ENCODE measurements at places on chromosomes 12 and 14.

- peak; percentile 38 for DNase-seq
These were observed 33.7 kb upstream of the PYGL start for GRCh38 chr14:50977863-50978528.

- no peak for DNase-seq
These were observed 28.5 kb downstream of the TRAFD1 start for GRCh38 chr12:112153893-112154219.

GRCh38 chr12:81381951-81382350, 304.1 kb downstream of the ACSS3 start:
- DNase-seq = no peak

DNA sequence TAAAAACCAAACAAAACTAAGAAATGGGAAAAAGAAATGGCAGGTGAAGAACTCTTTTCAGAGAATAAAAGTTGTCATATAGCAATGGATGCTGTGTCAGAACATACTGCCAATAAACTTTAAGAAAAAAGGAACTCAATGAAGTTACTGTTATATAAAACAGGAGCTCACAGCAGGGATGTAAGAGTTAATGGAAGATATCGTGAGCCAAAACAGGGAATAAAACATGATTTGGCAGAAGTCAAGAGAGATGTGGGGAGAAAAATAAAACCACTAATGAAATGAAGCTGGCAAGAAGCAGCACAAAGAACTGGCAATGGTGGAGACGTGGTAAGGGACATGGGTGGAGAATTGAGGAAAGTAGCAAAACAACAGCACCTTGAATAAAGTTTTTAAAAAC, 61.0 kb downstream of the TAOK3 start:
- no peak for DNase-seq

DNA sequence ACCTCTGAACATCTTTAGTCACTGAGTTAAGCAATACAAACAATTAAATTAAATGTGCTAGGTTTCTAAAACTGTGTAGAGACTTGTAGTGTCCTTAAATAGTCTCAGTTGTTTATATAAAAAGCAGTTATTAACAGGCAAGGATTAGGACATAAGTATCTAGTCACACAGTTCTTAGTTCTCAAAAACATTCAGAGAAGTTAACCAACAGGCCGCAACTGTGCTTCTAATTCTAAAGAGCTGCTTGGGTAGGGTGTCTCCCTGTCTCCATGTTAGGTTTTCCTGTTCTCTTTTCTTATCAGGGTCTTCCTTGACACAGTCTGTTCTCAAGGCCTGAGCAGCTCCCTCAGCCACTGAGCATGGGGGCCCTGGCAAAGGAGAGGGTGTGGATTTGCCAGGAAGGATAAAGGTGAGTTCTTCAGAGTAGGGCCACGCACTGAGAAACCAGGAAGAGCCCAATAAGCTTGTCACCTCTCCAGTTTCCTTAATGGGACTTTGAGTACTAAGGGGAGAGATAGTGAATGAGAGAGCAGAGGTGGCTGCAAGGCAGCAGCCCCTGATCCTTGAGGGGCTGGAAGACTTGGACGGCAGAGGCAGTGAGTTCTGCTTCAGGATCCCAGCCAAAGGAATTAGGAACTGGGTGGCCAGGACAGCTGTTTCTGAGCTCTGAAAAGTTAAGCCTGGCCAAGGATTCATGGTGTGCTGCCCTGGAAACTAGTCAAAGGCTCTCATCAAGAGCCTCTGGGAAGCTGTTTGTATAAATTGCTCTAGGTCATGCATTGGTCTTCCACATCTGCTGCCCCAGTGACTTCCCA, 177.3 kb downstream of the MYRFL start:
- no peak for DNase-seq

GRCh38 chr12:31896514-31897039, 62.6 kb upstream of the RESF1 start:
- no peak for DNase-seq

DNA sequence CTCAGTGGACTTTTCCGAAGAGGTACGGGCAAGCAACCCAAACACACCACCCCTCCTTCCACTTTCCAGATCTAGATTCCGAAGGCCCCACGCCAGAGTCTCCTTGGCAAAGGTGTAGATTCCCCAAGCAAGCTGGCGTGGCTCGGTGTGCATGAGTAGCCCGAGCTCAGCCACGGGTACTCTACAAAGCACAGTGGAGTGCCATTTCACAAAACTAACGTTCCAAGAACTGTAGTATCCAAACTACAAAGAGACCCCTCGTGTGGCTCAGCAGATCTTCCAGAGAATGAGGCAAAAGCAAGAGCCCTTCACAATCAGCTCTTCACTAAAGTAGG, 72.1 kb downstream of the FOXN3 start:
- no peak for DNase-seq

- no peak for DNase-seq
These were observed 812 bp downstream of the NABP2 start for GRCh38 chr12:56224954-56225353.

- no peak for DNase-seq
These were observed 6.4 kb upstream of the TC2N start for GRCh38 chr14:91873471-91874415.

DNA sequence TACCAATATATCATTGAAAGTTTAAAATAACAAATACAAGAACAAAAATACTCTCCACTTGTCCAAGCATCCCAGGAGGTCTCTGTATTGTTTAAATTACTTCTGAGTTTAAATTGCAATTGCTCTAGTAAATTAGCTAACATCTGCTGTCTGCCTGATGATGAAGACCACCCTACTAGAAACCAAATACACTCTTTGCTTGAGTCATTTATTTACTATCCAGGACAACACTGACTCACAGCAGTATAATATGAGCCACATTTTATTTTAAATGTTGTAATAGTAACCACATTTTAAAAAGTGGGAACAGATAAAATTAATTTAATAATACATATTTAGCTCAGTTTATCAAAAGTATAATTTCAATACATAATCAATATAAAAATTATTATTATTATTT, 62.9 kb upstream of the EEA1 start:
- DNase-seq = no peak

- no peak for DNase-seq
These were observed 212.8 kb upstream of the KITLG start for GRCh38 chr12:88793096-88793495.

GRCh38 chr12:46266869-46267574, 1.8 kb downstream of the SLC38A1 start:
- peak; percentile 21 for DNase-seq

DNA sequence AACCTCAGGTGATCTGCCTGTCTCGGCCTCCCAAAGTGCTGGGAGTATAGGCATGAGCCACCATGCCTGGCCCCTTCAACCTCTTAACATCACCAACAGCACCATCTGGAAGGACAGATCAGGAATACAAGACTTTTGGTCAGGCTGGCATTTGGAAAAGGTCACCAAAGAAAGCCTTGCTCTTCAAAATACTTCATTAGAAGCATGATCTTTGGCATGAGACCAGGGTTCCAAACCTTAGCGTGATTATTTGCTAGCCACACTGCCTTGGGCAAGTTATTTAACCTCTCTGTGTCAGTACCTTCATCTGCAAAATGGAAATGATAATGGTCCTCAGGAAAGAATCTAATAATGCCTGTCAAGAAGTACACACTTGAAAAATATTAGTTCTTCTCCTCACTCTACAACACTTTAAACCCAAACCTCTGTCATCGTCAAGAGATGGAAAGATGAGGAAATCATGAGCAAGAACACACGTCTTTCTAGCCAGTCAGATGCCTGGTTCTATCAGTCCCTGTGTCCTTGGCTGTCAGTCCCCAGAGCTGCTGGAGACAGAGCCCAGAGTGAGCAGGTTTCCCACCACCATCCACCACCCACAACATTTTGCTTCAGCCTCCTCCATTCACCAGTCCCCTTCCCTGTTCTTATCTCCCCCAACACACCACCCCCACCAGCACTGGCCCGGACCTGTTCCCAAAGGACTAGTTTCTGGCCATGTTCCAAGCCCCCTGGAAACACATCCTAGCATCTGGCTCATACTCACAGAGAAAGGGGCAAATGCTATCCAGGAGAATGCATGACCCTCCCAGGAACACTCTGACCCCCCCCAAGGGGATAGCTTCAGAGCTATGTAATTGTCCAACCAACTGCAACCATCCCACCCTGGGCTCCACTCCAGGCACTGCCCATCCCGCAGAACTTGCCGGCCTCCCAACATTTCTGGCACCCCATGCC, 2.0 kb downstream of the ADCY6 start:
- no peak for DNase-seq

GRCh38 chr14:72792051-72792788, 101.7 kb downstream of the DPF3 start:
- no peak for DNase-seq

DNA sequence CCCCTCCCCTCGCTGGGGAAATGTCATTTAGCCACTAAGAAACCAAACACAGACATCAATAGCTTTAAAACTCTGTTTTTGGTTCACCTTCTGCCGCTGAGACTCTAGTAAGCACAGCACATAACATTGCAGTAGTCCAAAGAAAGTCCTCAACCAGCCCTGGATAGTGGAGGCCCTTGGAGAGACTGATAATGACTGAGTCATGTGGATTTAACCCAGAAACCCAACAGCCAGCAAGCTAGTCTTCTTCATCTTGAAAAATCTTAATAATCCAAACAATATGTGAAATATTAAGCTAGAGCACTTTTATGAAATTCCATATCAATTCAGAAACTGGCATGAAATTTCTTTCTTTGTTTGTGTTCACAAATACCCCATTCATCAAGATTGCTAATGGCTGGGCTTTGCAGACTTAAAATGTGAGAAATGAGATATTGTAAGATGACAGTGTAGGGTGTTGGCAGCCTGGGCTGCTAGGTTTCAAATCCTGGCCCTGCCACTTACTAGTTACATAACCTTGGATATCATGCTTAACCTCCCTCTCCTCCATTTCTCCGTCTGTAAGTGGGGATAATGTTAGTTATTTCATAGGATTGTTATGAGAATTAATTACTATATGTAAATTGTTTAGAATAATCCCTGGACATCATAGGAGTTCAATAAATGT, 40.1 kb downstream of the RERG start:
- no peak for DNase-seq

DNA sequence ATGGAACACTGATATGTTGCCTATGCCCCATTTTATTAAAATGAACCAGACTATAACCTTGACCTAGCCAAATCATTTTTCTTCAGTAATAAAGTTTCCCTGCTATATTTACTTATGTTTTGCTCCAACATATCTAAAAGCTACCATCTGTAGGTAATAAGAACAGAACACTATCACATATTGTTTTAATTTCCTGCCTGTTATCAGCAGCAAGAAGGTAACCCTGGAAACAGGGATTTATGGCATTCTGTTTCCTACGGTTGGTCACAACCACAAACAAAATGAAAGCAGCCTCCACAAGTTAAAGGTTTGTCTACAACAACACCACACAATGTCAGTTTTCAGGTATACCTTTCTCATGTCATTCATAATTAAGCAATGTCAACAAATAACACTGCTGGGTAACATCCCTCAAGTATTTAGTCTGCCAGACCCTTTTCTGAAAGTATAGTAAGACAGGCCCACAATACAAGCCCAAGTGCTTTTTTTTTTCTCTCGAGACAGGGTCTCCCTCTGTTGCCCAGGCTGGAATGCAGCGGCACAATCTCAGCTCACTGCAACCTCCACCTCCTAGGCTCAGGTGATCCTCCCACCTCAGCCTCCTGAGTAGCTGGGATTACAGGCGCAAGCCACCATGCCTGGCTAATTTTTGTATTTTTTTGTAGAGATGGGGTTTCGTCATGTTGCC, 25.5 kb downstream of the GCH1 start:
- DNase-seq = no peak

GRCh38 chr12:91511795-91512420, 329.3 kb upstream of the DCN start:
- DNase-seq = no peak

- no peak for DNase-seq
These were observed 2.2 kb downstream of the PDZRN4 start for GRCh38 chr12:41190338-41190737.

DNA sequence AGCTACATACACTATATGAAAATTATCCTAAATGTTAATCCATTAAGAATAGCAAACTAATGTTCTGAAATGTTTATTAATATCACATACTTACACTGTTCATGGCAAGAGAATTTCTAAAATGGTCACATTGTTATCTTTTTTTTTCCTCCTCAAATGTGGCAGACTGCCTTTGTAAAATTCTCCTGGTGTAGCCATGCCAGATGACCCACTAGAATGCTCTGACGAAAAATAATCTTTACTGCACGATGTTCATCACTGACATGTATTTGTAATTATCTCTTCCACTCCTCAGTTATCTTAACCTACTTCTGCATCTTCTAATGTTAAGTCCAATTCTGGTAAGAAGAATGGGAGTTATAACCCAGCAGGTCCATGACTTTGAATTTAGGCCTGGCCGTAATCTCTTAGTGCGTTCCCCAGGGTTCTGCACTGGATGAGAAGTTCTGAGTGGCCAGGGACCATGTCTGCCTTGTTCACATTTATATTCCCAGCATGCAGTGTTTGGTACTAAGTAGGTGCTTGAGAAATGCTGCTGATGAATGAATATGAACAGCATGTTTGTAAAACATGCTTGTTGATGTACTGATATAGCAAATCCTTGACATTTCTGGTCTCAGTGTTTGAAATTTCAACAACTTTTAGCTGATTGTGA, 46.7 kb downstream of the NOPCHAP1 start:
- no peak for DNase-seq

DNA sequence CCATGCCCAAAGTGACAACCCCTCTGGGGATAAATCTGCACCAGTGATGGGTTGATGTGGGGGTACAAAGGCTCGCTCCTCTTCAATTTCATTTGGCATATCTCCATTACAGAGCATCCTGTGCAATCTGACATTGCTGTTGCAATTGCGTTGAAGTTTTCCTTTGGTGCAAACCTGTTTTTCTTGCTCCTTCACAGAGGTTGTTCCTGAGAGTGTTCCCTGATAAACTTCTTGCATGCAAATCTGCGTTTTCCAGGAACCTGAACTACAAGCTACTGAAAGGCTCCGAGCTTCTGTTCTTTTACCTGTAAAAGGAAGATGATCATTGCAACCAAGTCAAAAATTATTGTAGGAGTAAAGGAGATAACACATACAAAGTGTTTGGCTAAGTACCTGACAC, 26.1 kb downstream of the SERPINA11 start:
- DNase-seq = no peak

- no peak for DNase-seq
These were observed 42.6 kb downstream of the GPATCH2L start for GRCh38 chr14:76194327-76194726.

GRCh38 chr14:64501411-64502171, 2.0 kb downstream of the ZBTB25 start:
- peak; percentile 32 for DNase-seq

DNA sequence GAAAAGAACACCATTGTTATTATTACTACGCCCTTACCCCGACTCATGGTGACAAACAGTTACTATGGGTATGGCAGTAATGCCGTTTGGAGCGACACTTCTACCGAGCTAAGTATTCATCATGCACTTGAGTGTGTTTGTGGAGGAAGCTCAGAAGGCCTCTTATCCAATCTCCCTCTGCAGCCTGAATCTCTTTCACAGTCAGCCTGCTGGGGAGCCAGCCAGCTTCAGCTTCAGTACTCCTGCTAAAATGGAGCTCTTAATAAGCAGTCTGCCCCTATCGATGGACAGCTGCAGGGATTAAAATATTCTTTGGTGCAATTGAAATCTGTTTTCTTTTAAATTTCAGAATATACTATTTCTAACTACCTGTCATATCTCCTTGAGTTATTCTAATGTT, 24.7 kb upstream of the ATP5MC2 start:
- DNase-seq = no peak

GRCh38 chr12:62891805-62892549, 43.0 kb downstream of the PPM1H start:
- DNase-seq = no peak

- DNase-seq = no peak
These were observed 176.4 kb downstream of the STXBP6 start for GRCh38 chr14:24873551-24873950.

GRCh38 chr12:109679501-109680263, 33.9 kb upstream of the FAM222A start:
- peak; percentile 41 for DNase-seq

GRCh38 chr12:54128416-54128815, 60.4 kb downstream of the SMUG1 start:
- no peak for DNase-seq

All from inflammatory macrophage treated with lipopolysaccharide for 1 hour (primary cell).